ENCODE measurements at places on chromosomes 16 and 17.

GRCh38 chr17:17061516-17061915 lies 19.3 kb downstream of the MPRIP start:
- no peak for DNase-seq

DNA sequence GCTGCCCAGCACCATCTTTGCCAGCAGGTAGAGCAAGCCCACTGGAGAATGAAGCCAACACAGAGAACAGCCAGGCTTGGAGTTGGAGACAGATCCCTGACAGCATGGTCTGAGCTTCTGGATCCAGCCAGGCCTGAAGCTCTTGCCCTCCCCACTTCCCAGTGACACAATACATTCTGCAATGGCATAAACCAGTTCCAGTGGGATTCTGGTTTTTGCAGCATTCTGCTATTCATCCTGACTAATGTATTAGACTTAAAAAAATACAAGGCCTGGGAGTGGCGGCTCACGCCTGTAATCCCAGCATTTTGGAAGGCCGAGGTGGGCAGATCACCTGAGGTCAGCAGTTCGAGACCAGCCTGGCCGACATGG lies 40.6 kb upstream of the LITAF start:
- DNase-seq: no peak

DNA sequence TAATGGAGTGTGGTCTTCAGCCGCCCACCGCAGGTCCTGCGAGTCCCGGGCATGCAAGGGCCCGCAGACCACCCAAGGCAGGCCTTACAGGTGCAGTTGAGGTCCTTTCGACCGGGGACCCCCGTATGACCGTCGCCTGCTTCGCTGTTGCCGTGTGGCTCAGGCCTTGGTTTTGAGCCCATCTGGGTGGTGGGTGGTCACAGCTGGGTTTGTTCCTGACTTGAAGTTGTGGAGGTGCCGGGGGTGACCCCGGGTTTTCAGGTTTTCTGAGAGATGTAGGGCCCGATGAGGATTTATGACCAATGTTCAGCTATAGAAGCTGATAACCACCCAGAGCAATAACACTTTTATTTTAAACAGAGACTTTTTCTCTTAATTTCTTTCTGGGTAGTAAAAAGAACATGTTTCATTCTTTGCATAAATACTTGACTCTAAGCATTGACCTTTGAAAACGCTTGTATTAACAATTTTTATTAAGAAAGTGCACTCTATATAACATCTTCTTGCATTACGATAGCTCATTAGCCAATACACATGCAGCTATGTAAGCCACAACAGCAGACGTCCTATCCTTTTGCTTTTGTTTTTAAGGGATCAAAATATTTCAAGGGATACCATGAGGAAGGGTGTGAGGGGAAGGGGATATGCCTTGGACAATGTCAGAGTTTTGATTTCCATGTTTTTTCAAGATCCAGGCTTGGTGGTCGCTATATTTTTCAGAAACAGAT lies 1.9 kb downstream of the FOXL1 start:
- DNase-seq: no peak

DNA sequence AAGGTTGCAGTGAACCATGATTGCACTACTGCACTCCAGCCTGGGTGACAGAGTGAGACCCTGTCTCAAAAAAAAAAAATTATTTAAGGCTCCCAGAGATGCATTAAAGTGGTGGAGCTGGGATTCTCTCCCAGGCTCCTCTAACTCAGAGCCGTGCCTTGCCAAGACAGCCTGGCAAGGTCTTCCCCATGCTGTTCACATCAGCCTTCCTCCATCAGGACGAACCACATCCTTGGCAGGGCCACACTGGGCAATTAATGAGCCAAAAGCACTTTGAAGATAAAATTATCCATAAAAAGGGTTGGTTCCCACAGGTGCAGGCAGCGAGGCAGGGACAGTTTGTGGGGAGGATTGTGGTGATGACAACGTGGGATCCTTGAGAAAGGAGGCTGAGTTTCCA lies 19.8 kb upstream of the BBS2 start:
- DNase-seq: no peak

- no peak for DNase-seq
Observed at GRCh38 chr17:78419970-78420815, 41.7 kb downstream of the PGS1 start.

DNA sequence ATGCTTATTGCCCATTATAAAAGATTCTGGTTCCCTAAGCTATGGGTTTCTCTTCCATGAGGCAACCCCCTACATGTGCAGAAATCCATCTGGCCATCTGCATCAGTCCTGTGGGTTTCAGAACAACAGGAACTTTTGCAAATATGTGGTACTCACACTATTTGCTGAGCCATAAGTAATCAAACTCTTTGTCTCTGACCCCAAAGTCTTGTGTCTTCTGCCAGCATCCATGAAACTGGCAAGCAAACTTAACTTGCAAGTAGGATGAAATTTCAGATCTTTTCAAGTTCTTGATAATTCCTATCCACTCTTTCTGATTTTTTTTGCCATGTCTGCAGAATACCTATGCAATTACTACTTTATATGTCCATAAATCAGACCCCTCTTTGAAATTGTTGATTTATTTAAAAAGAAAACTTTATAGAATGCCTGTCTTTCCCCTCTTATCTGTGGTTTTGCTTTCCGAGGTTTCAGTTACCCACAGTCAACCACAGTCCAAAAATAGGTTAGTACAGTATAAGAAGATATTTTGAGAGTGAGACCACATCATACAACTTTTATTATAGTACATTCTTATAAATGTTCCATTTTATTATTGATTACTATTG lies 158.4 kb upstream of the IRX3 start:
- DNase-seq: no peak

GRCh38 chr17:9342225-9342624 lies 233.4 kb downstream of the STX8 start:
- DNase-seq: no peak

Data from activated CD4-positive, alpha-beta T cell treated with anti-CD3 and anti-CD28 coated beads, Interleukin-2, amount 50 U/mL, for 24 hours (primary cell).